ENCODE measurements at places on chromosomes 7 and 10.

- peak; percentile 77 for DNase-seq
These were observed 24.1 kb downstream of the PDLIM1 start for GRCh38 chr10:95266674-95267095.

- no peak for DNase-seq
These were observed 920.1 kb upstream of the LRRN3 start for GRCh38 chr7:110170841-110171240.

DNA sequence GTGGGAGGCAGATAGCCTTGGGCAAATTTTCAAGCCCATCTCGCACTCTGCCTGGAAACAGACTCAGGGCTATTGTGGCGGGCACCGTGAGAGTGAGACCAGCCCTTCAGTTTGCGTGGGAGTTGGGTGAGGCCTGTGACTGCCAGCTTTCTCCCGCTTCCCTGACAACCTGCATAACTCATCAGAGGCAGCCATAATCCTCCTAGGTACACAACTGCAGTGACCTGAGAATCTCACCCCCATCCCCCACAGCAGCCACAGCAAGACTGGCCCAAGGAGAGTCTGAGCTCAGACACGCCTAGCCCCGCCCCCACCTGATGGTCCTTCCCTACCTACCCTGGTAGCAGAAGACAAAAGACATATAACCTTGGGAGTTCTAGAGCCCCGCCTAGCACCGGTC, 275.4 kb downstream of the GRID1 start:
- no peak for DNase-seq

DNA sequence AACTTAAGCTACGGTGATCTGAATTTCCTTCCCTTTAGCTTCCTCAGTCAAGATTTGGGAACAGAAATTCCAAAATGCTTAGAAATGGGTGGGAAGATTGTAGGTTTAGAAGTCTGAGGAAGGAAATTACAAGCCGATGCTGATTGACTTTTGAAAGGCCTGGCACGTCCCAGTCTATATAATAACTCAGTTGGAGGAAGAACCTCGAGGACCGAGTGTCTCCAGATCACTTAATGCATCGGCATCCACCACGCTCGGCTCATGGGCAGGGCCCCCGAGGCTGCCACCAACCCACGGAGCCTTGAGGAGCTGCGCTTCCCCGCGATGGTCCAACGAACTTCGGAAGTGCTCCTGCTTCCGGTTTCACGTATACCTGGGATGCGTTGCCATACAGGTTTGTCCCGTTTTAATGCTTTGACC, 10.4 kb upstream of the SP8 start:
- DNase-seq = no peak

GRCh38 chr10:99873846-99874245, 91.4 kb downstream of the ABCC2 start:
- DNase-seq = no peak

DNA sequence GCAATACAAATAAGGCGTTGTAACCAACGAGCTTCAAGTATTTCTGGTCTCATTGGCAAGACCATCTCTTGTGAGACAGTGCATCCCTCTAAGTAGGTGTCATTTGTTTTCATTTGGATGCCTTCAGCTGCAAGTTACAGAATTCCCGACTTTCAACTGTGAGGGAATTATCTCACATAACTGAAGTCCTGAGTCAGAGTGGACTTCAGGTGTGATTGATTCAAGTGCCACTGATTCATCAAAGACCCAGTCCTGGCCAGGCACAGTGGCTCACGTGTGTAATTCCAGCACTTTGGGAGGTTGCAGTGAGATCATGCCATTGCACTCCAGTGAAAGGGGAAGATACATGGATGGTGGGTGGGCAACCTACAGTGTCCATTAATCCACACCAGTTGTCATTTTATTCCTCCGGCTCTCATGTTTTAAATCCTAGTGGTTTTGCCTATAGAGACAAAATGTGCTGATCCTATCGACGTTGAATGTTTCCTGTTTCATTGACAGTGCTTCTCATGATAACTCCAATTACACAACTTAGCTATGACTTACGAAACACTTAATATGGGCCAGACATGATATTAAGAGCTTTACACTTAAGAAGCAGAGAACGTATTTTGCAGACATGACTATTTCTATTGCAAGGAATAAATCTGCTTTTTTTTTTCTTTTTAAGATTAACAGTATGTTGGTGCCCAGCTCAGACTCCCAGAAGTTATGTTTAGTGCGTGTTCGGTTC, 268.0 kb downstream of the FRMD4A start:
- DNase-seq = no peak

- DNase-seq = no peak
These were observed 90.6 kb upstream of the PDCD4 start for GRCh38 chr10:110781139-110781538.

DNA sequence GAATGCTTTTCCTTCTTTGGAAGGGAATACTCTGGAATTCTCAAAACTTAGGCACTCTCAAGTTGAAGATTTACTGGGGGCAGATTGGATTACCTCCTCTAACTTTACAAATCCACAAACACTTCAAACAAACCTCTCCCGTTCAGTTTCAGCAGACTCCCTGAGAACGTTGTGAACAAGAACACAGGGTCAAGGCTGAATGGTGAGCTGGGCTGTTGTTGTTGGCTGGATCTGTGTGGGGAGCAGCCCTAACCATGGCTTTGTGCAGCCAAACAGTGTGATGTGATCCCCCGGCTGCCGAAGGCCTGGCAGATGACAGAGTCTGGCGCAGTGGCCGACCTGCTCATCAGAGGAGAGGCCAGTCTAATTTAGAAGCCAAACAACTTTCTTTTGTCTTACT, 93.1 kb downstream of the BMPER start:
- DNase-seq = no peak

GRCh38 chr10:88651101-88651551, 13.1 kb upstream of the LIPF start:
- DNase-seq = peak; percentile 92

DNA sequence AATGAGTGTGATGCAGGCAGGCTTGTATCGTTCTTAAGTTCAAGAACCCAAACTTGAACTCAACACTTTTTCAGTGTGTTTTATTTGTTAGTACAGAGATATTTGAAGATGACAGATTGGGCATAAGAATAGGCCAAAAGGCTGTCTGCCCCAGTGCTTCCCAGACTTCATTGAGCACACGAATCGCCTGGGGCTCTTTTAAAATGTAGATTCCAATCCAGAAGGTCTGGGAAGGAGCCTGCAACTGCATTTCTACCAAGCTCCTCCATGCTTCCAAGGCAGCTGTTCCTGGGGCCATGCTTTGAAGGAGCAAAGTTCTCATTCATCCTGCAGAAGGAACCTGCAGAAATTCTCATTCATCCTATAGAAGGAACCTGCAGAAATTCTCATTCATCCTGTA, 114.5 kb upstream of the INSYN2A start:
- no peak for DNase-seq

DNA sequence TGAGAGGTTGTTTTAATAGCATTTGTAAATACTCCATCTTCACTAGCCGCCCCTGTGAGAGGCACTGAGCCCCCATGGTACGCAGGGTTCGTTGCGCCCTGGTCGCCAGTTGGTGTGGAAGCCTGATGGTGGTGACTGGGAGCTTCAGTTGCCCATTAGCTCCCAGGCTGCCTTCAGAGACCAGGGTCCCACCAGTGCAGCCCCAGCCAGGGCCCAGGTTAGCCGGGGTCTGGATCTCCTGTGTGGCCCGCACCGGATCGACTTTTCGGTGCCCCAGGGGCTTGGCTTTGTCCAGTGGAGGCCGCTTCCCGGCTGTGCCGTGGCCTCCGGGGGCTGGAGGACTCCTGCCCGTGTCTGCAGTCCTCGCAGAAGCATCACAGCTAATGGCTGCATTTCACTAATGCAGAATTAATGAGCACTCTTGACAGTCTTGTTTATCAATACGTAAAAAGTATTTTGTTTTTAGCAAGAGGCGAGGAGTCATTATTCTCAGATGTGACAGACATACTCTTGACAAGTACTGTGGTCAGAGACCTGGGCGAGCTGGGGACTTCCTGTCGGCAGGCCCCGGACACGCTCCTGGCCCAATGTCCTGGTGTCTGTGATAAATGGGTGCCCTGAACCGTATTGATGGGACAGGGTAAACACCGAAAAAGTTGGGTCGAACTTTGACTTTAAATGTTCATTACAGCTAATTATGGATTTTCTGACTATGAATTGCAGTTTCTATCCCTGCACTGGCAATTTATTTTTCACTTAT, 99.8 kb downstream of the NKX6-2 start:
- DNase-seq = no peak

- no peak for DNase-seq
These were observed 69.4 kb downstream of the BICC1 start for GRCh38 chr10:58582045-58582444.

DNA sequence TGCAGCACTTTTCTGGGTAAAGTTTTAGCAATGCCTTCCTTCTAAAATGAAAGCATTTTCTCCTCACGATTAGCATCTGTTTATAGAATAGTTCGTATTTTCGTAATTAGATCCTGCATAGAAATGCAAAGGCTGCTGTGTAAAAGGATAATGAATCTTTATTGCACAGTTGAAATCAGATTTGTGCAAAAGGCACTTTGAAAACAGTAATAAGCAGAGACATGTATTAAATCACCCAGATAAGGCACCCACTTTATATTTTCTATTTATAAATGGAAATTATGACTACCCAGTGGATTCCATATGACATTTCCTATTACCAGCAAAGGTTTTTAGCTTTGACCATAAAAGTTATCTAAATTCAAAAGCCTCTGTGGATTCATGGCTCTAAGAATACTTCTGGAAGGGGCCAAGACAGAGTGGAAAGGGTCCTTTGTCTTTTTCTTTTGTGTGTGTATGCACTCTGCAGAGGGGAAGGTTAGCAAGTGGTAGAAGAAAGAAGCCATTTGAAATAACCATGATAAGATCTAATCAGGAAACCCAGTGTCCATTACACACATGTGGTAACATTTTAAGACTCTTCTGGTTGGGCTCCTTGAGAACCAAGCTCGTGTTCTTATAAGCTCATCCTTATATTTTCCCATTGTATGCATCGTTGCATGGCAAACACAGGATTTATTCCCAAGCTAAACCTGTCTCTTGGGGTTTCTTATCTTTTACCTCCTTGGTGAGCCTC, 612.1 kb downstream of the AUTS2 start:
- DNase-seq = no peak

- no peak for DNase-seq
These were observed 429.1 kb downstream of the KIF20B start for GRCh38 chr10:90130321-90131086.

DNA sequence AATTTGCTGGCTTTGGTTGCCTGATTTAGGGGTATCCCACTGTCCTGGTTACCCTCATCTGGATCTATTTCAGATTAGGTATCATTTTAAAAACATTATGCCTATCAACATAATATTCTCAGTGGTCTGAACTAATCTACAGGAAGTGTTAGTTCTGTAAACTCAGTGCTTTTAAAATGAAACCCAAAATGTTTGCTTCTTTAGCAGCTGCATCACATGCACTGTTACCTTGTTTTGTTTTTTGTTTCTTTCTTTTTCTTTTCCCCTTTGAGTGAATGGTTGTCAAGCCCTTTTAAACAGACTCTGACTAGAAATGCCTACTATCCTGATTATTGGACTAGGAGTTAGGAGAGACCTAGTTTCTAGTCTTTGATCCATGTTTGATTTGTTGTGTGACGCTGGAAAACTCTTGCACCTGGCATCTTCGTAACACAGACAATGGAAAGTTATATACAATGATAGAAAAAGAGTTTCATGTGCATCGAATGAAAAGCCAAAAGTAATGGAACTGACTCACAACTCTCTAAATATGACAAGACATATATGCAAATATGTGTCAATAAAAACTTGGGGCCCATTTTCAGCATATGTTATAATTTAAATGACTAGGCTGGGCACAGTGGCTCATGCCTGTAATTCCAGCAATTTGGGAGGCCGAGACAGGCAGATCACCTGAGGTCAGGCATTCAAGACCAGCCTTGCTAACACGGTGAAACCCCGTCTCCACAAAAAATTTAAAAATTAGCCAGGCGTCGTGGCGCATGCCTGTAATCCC, 52.3 kb upstream of the STRIP2 start:
- DNase-seq = no peak

GRCh38 chr10:13594641-13595040, 7.9 kb downstream of the PRPF18 start:
- no peak for DNase-seq

- no peak for DNase-seq
These were observed 132.9 kb downstream of the ADRA2A start for GRCh38 chr10:111209692-111210091.

- DNase-seq = peak; percentile 7
These were observed 32.1 kb upstream of the GATAD1 start for GRCh38 chr7:92415225-92415624.

DNA sequence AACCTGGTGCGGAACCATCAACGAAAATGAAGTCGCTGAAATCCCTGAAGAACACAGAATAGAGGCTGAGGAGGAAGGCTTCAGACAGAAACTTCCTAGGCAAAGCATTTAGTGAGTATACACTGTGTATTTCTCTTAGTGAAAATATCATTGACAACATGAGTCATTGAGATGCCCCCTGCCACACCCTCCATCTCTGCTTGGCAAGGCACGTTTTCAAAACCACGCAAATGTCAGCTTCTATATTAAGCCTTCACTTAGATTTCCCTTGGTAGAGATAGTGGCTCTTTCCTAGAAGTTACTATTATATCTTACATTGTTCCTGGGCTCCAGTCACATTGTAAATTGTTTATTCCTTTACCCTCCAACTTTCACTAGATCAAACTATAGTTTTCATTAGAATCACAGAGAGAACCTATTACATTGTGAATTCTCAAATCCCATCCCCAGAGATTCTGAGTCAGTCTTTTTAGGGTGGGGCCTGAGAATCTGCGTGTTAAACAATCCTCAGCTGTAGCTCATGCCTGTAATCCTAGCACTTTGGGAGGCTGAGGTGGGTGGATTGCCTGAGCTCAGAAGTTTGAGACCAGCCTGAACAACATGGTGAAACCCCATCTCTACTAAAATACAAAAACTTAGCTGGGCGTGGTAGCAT, 4.6 kb upstream of the SKAP2 start:
- DNase-seq = no peak

- no peak for DNase-seq
These were observed 759.4 kb downstream of the CNTNAP2 start for GRCh38 chr7:146875981-146876380.
